ENCODE measurements at places on chromosomes 12 and 14. TPM values are rescaled to one million over a fixed set of nuclear protein-coding genes. Genes with fewer than 3 reads are reported as not detected.

BATF gene
- polyA plus RNA-seq, result 60.4 TPM

GRCh38 chr12:93960521-93960920 is 187.9 kb upstream of the PLXNC1 start:
- DNase-seq, result no peak

- no peak for DNase-seq
These were observed 8.9 kb downstream of the CHGA start for GRCh38 chr14:92931681-92932447.

DNA sequence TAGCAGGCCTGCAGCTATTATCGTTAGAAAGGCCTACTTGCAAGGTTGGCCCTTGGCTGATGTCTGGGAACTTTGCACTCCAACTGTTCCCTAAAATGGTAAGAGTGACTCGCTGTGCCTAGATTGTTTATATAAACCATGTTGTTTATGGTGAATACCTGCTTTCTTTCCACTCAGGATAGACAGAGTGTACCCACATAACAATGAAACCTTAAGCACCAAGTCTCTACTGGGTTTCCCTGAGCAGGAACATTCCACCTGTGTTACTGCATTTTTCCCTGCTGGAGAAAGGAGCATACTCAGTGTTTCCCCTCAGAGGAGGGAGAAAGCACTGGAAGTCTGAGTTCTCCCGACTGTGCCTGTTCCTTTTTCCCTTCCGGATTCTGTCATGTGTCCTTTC is 32.8 kb downstream of the ERP29 start:
- DNase-seq, result no peak

All from CD8-positive, alpha-beta memory T cell (primary cell).